T-helper 17 cell (primary cell): ENCODE measurements at places on chromosomes 5 and 9.

GRCh38 chr5:72410688-72411295, 90.6 kb downstream of the PTCD2 start:
- H3K4me3 ChIP-seq: no peak overlapping the region
- H3K4me1 ChIP-seq: no peaks in the 10 kb centered on the region
- H3K27ac ChIP-seq: no peak overlapping the region
- H3K36me3 ChIP-seq: no peaks in the 10 kb centered on the region
- no peak for DNase-seq

DNA sequence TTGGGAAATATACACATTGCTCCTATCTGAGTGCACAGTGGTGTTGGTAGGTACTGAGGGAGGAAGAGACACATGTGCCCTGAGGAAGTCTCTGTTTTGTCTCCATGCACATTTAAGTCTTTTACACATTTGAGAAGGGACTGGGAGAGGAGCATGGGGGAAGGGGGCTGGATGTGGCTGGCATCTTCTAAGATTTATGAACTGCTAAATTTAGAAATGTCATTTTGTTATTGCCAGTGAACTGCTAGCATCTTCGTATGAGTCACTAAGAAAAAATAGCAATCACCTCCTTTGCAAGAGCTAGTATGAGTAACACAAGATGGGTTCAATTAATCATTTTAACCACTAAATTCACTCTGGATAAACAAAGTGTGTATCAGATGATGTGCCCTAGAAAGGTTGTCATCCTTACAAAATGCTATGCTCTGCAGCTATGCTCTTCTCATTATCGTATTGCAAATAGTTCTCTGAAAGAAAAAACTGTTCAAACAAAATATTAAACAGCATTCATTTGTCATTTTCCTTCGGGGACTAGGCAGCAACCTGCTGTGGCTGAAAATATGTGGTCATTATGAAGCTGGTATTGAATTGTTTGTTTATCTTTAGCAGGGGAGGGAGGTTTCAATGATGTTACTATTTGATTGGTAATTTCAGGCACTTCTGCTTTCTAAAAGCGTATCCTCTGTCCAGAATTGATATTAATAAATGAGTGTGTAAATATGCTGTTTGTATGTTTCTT, 236.5 kb downstream of the DMRTA1 start:
- no peaks in the 10 kb centered on the region for H3K4me1 ChIP-seq
- no peaks in the 10 kb centered on the region for H3K27me3 ChIP-seq
- H3K36me3 ChIP-seq: no peaks in the 10 kb centered on the region
- no peak for DNase-seq
- H3K27ac ChIP-seq: no peak overlapping the region
- no peak overlapping the region for H3K4me3 ChIP-seq

GRCh38 chr9:98692392-98692791, 16.3 kb downstream of the GABBR2 start:
- no peaks in the 10 kb centered on the region for H3K36me3 ChIP-seq
- no peak overlapping the region for H3K4me3 ChIP-seq
- H3K27ac ChIP-seq: no peak overlapping the region

- peaks cover 26% of the 10 kb centered on the region for H3K4me1 ChIP-seq
- H3K27me3 ChIP-seq: peaks cover 25% of the 10 kb centered on the region
- no peak for DNase-seq
These were observed 142.3 kb downstream of the TSSK1B start for GRCh38 chr5:113292462-113292861.

GRCh38 chr9:133141833-133142595, 21.0 kb upstream of the RALGDS start:
- peak; percentile 86 for DNase-seq
- H3K27me3 ChIP-seq: no peaks in the 10 kb centered on the region
- no peaks in the 10 kb centered on the region for H3K36me3 ChIP-seq
